CD14-positive monocyte (primary cell): ENCODE measurements at places on chromosomes 12 and 14. TPM values are rescaled to one million over a fixed set of nuclear protein-coding genes. Genes with fewer than 3 reads are reported as not detected.
A peak's percentile ranks its signal among the peaks of the same experiment; 100 is the strongest.

- no peak for DNase-seq
Measured at GRCh38 chr14:21215879-21216251, 53.4 kb downstream of the HNRNPC start.

DNA sequence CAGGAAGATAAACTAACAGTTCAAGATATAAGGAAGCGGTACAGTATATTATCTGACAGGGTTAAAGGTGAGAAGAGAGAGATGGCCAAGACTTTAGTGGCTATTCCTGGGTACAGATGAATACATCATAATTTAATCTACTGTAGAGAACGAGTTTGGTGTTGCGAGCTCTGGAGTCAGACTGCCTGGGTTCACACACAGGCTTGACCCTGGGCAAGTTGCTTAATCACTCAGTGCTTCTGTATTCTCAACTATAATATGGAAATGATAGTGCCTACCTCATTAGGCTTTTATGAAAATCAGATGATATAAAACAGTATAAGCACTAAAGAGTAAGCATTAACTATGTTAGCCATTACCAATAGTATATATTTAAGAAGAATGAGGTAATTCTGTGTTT lies 3.5 kb downstream of the PPM1H start:
- peak; percentile 17 for DNase-seq

DNA sequence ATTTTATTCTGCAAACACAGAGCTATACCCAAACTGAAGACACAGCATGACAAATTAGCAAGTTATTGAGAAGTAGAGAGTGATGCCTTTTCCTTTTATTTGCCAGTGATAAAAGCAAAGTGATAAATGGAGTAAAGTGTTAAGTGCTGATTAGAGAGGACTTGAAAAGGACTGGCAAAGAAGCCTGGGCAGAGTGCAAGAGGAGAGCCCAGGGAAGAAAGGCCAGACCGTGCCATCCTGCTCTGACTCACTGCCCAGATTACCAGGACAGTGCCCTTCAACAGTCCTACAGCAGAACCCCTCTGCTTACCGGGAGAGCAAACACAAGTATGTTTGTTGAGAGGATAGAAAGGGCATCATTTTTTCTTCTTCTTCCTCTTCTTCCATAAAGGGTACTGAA lies 106.5 kb downstream of the ETV6 start:
- no peak for DNase-seq

- DNase-seq, result no peak
Measured at GRCh38 chr12:63882844-63883243, 38.3 kb downstream of the SRGAP1 start.

- no peak for DNase-seq
Measured at GRCh38 chr14:99194136-99194535, 77.9 kb downstream of the BCL11B start.

DNA sequence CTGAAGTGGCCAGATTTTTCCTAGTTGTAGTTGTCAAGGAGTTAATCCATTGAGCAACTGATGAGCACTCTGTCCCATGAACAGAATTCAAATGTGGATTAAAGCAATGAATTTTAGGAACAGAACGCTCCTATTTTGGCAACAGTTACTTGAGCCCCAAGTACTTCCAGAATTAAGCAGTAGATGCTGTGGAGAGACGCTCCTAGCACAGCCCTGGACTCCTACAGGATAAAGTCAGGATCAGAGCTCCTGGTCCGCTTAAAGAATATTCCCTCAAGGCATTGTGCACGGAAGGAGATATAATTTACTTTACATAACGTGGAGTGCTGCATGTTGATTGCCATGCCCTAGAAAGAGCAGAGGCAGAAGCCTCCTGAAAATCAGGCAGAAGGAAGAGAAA lies 53.4 kb downstream of the FLRT2 start:
- DNase-seq, result no peak

DNA sequence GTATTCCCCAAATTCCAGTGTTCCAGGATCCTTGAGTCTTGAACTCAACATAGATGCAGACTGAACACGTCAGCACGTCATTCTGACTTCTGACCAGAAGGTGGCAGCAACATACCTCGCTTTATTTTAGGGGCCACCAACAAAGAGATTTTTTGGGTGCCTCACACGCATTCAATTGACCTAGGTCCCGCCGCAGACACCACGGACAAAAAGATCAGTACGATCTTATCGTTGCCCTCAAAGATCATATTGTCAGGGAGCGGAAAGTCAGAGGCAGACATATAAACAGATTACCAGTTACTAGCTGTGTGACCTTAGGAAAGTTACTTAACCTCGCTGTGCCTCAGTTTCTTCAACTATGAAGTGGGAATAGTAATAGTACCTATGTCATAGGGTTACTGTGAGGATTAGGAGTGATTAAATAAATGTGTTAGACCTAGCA lies 6.5 kb upstream of the PRPH start:
- peak; percentile 53 for DNase-seq

GRCh38 chr14:104102282-104102914 lies 16.9 kb downstream of the ASPG start:
- DNase-seq, result no peak

Gene NID2
- not detected for polyA plus RNA-seq

Gene SLCO1B1
- not detected in 2 replicates for polyA plus RNA-seq

Gene TSPAN11
- polyA plus RNA-seq, result not detected
